ENCODE measurements at places on chromosomes 7 and 10.

DNA sequence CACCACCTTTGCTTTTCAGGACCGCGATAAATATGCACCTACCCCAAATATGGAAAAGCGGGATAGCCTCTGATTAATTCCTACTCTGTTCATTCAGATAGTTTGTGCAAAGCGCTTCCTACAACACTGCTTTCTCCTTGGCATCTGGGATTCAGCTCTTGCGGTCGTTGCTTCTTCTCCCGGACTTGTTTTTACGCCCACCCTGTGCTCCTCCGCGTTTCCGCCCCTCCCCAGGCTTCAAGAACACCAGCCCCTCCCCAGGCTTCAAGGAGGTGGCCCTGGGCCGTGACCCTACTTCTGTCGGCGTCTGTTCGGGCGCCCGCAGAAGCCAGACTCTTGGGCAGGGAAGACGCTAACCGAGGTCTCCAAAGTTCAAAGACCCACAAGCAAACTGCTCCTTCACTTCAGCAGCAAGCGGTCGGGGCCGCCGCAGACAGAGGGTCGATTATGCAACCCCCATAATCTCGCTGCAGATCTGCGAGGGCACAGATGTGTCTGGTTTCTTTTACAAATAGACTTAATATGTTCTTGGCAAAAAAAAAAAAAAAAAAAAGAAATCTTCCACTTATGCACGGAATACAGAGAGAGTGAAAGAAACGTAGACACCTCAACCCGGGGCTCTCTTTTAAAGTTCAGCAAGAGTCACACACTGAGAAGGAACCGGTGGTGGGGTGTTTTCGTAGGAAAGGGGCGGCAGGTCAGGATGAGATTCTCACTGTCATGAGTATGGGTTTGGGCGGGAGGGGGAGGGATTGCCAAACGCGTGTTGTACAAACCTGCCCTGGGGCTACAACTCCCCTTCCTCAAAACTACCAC, 1.9 kb downstream of the DLX5 start:
- no peak for DNase-seq

DNA sequence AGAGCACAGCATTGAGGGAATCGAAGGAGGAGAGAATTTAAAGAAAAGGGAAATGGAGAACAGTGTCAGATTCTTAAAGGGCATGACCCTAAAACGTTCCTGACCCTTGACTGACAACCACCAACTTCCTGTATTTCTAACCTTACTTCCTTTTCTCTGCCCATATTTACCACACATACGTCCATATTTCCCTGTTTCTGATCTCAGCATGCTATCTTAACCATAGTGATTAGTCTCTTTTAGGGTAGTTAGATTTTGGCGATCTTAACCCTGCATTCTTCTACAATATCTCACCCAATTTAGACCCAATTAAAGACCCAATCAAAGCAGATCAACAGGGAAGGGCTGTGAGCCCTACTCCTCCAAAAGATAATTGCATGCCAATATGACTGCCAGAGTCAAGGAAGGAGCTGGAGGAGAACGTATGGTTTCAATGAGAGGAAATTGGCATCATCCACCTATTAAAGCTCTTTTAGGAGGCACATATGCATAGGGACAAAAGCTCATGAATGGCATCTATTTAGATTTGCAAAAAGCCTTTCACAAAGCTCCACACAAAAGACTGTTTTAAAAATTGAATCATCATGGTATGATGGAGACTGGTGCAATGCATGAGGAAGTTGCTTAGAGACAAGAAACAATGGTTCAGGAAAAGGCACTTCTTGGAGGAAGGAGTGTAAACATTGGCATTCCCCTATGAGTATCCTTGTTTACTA, 49.0 kb upstream of the ARHGAP12 start:
- DNase-seq: no peak

- no peak for DNase-seq
Observed at GRCh38 chr10:44413416-44413815, 28.5 kb upstream of the CXCL12 start.

GRCh38 chr10:101649525-101650085, 45.4 kb downstream of the FBXW4 start:
- DNase-seq: no peak

GRCh38 chr10:103627111-103627892, 133.8 kb downstream of the NEURL1 start:
- DNase-seq: no peak

Data from HS-27A (cell line).